ENCODE measurements at places on chromosomes 7 and 10.

DNA sequence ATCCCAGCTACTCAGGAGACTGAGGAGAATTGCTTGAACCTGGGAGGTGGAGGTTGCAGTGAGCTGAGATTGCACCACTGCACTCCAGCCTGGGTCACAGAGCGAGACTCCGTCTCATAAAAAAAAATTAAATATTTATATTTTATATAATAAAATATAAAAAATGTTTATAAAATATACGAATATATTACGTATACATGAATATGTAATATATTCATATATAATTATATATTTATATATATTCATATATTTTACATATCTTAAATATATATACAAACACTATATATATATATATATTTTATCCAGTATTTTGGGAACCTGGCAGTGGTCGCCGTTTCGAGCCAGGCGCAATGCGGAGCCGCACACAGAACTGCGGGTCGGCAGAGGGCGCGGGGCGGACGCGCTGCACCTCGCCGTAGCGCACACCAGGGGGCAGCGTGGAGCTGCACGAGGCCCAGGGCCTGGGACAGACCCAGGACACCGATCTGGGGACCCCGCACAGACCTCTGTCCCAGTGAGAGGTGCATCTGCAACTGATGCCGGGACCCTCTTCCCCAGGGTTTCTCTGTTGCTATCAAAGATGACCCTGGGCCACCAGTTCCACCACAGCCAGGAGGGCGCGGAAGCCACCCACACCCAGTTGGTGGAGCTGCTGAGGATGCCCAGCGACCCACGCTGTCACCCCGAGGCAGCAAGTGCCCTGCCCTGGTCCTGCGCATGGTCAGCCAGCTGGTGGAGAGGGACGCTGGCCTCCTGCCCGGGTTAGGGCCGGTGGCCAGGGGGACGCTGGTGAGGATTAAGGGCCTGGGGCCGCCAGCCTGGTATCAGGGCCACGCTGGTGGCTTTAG lies 22.7 kb downstream of the AP5Z1 start:
- DNase-seq: no peak

- DNase-seq: no peak
Measured at GRCh38 chr7:85471307-85471706, 284.5 kb upstream of the SEMA3D start.

DNA sequence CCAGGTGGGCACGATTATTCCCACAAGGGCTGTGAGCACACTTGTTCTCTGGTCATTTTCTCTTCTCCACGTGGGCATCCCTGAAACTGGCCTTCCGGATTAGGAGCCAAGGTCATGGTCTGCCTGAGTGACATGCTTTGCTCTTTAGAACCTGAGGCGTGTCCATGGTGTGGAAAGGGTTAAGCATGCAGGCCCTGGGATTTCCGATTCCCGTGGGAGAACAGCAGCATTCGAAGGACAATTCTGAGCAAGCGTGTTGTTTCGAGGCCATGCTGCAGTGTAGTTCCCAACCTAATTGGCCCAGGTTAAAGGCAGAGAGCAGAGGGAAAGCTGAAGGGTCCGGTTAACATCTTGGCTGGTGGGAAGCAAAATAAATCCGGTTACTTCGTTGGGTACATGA lies 245.9 kb downstream of the SKAP2 start:
- no peak for DNase-seq

- DNase-seq: no peak
Measured at GRCh38 chr10:3248526-3249306, 76.1 kb upstream of the PITRM1 start.

DNA sequence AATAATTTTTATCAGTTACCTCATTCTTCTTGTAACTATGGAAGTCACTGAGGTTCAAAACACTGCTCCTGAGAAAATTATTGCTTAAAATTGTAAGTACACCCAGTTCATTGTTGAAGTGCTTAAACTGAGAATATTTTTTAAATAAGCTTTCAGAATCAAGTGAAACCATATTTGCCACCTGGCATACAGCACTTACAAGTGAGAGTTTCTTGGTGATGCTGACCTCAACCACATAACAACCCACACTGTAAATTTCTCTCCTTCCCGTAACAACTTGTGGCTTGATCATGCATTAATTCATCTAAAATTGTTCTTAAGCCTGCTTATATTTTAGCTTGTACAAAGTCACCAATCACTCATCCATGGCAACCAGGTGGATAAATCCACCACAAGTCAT lies 34.0 kb downstream of the IMMP2L start:
- no peak for DNase-seq

DNA sequence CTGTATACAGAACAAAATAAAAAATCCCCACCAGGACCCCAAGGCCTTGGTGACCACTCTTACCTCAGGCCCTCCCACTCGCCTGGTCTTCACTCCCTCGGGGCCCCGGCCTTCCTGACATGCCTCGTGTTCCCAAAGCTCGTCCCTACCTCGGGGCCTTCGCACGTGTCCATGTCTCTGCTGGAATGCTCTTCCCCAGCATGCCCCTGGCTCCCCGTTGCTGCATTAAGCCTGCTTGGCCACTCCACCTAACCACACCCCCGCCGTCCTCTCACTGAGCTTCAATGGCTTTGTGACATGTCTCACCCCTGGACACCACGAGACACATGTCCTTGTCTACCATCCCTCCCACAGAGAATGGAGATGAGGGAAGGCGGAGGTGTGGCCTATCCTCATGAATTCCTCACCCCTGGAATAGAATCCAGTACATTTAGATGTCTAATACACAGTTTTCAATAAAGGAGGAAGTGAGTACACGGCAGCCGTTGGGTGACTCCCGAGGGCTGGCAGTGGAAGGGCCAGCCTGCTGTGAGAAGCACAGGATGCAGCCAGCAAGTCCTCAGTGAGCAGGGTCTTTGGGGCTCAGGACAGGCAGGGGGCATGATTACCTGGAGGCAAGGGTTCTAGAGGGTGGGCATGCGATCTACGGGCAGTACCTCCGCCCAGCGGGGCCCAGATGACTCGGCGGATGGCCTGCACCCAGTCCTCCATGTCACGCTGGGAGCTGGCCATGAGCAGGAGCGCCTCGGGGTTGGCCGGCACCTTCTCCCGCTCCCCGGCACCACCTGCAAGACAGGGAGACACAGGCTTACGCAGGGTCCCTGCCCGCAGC lies 125.7 kb downstream of the ARHGAP22 start:
- no peak for DNase-seq

- no peak for DNase-seq
Measured at GRCh38 chr7:133478591-133479135, 225.8 kb downstream of the EXOC4 start.

- DNase-seq: no peak
Measured at GRCh38 chr10:64041185-64041988, 520.2 kb downstream of the REEP3 start.

DNA sequence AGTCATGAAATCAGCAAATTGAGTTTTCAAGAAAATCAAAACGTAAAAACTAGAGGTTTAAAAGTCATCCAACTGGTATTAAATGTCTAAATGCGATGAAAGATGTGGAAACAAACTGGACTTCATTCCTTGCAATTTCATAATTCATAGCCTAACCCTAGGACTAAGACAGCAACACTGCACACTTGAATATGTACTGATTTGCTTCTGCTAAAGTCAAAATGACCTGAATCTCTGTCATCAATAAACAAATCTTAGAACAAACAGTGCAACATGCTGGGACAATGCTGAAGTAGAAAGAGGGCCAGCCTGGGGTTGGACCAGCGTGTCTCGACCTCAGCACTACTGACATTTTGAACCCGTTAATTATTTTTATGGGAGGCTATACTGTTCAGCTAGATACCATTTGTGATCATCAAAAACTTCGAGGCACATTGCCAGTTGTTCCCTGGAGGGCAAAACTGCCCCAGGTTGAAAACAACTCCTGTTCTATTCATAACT lies 47.1 kb downstream of the MYOF start:
- DNase-seq: no peak

- DNase-seq: no peak
Measured at GRCh38 chr7:95672434-95672833, 76.1 kb upstream of the PDK4 start.

- DNase-seq: no peak
Measured at GRCh38 chr10:6564367-6564766, 15.7 kb downstream of the PRKCQ start.

DNA sequence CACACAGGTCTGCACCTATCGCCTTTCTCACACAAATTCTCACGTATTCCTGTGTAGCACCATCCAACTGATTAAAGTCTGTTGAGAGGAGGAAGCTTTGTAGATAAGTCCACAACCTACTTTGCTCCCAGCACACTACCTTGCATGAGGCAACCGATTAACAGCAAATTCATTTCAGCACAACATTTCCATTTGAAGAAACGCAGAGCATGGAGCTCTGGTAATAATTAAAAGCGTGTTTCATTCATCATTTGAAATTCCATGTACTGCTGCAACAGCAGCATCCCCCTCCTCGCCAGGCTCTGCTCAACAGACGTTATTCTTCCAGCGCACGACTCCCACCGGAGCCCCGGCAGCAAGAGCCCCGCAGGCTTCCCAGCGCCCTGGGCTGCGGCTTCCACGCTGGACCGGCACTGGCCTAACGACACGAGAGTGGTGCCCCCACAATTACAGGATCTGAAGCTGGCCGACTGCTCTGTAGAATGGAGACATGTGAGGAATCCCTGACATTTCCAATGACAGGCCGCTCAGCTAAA lies 118.8 kb downstream of the DIP2C start:
- no peak for DNase-seq

DNA sequence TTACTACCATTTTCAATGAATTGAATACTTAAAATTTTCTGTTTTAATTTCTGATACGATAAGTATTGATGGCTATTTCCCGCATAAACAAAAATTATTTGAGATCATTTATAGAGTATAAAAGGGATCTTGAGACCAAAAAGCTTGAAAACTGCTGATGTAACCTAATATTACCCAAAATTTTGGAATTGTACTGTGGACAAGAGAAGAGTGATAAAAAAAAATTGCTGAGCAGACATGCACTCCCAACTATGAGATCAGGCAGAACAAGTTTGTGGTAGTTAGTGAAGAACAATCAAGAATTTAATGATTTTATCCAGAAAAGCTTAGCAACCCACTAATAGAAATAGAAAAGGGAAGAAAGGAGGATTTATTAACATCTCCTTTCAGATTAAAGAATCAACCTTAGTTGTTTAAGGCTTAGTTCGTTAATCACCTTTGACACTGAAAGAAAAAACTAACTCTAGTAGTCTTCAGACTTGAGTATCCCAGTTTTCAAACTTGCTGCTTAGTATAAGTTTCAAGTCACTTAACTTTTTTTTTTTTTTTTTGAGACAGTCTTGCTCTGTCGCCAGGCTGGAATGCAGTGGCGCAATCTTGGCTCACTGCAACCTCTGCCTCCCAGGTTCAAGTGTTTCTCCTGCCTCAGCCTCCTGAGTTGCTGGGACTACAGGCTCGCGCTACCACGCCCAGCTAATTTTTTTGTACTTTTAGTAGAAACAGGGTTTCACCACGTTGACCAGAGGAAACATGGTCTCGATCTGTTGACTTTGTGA lies 50.6 kb upstream of the ZC3HAV1 start:
- DNase-seq: no peak

- no peak for DNase-seq
Measured at GRCh38 chr7:138603549-138604318, 97.4 kb downstream of the SVOPL start.

GRCh38 chr10:12869427-12869826 lies 132.1 kb downstream of the CCDC3 start:
- no peak for DNase-seq

DNA sequence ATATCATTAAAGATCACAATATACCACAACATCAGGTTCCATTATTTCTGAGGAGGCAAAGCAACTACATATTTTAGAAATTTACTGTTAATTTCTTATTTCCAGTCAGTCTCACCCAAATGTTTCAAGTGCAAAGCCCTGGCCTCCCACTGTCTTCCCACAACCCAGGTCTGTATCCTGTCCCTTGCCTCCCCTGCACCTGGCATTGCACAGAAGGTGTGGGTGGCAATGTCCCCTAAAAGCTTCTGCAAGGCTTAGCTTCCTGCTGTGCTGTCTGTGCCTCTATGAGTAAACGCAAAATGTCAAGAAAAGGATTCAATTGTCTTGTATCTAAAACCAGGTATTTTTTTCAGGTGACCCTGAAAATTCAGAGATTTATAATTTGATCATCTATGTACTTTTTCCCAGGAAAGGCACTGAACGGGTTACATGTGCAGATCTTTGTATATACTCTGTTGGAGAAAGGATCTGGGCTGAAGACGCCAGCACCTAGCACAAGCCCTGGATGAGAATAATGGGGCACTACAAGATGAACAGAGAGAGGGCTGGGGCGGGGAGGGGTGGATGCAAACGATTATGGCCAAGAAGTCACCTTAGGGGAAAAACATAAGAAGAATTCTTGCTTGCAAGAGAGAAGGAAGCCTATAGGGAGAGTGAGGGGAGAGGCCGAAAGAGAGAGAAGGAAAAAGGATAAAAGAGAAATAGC lies 3.1 kb upstream of the ANTXRL start:
- no peak for DNase-seq

GRCh38 chr7:137919987-137920386 lies 73.2 kb upstream of the DGKI start:
- no peak for DNase-seq

DNA sequence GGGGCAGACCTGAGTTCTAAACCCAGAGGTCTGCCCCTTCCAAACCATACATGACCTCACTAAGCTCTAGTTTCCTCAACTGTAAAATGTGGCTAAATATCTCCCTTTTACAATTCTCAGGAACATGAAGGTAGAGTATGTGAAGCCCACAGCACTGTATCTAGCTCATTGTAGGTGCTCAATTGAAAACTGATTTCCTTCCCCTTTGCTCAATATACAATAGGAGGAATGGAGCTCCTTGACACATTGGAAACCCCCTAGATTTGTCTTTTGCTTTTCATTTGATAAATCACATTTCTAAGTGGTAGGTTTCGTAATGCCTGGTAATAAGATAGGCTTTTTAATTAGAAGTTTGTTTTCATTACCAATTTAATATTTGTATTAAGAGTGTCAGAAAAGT lies 153.3 kb downstream of the ARID5B start:
- DNase-seq: no peak

GRCh38 chr7:102214477-102215072 lies 72.1 kb upstream of the SH2B2 start:
- no peak for DNase-seq

GRCh38 chr10:1573981-1574380 lies 163.3 kb downstream of the ADARB2 start:
- no peak for DNase-seq

GRCh38 chr7:34117573-34117972 lies 212.2 kb downstream of the BMPER start:
- no peak for DNase-seq

- no peak for DNase-seq
Measured at GRCh38 chr7:152132812-152133211, 107.3 kb downstream of the GALNT11 start.

- DNase-seq: no peak
Measured at GRCh38 chr7:54090652-54091213, 451.4 kb upstream of the VSTM2A start.

DNA sequence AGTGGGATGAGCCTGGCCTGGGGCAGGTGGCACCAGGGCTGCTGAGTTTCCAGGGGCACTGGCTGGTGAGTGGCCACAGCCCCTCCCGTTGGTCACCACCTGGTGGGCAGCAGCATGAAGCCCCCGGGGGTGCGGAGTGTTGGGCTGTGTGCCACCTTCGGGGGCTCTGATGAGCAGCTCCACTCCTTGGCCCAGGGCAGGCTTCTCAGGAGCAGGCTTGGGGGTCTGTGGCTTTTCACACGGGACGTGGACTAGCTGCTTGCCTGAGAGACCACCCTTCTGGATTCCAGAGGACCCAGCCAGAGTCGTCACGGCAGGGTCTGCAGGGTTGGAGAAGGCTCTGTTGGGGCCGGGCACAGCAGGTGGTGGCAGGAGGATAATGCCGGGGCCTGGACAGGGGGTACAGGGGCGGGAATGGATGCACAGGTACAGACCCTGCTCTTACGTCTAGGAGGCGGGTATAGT lies 193.1 kb downstream of the ADARB2 start:
- no peak for DNase-seq

- no peak for DNase-seq
Measured at GRCh38 chr10:100566561-100566960, 30.8 kb downstream of the HIF1AN start.

All from thoracic aorta (tissue), 2 donors.